ENCODE measurements at places on chromosomes 2 and 18.

GRCh38 chr2:46535360-46535759 is 56.0 kb downstream of the TMEM247 start:
- no peak for DNase-seq

- DNase-seq, result no peak
Measured at GRCh38 chr2:52345676-52346075, 1313.7 kb upstream of the NRXN1 start.

DNA sequence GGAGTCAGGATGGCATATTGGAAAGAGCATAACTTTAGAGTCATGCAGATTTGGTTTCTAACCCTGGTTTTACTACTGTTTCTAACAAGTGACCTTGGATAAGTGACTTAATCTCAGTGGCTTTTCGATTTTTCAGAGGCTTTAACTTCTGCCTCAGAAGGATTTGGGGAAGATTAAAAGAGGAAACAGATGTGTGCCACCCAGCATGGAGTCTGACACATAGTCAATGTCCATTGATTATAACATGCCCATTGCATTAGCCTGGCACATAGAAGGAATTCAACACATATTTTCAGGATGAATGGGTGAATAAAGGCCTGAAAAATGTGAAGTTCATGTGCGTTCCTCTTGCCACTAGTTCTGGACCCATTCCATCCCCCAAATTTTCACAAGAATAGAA is 438.2 kb downstream of the EPHA4 start:
- no peak for DNase-seq

DNA sequence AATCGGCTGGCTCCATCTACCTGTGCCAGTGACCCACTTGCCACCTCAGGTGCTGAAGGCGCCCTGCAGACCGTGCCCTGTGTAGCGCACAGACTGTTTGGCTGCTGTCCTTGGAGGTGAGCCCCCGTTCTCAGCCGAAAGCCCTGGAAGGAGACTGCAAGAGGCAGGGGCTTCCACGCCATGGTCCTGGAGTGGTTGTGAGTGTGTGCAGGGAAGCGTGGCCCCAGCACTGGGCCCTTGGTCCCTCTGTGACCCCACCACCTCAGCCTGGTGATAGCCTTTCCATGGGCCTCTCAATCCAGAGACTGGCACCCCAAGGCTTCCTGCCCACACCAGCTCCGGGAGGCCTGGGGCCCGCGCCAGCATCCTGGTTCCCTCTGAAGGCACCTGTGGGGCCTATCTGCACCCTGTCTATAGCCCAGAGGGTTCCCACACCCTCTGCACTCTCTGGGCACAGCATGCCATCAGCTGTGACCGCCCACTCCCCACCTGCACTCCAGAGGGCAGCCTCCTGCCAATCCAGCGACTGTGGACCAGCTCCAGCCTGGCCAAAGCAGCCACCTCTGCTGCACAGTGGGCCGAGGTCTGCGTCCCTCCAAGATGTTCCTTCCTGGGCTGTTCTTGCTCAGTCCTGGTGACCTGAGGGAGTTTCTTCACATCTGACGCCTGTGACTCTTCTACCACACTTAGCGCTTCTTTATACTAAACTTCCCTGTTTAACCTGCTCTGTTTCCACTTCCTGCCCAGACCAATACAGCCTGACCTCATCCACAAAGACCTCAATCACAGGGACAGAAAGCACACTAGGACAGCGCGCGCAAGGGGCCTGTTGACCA is 109.5 kb downstream of the EIPR1 start:
- no peak for DNase-seq

- DNase-seq, result no peak
Measured at GRCh38 chr2:237538001-237538720, 28.2 kb upstream of the PRLH start.

DNA sequence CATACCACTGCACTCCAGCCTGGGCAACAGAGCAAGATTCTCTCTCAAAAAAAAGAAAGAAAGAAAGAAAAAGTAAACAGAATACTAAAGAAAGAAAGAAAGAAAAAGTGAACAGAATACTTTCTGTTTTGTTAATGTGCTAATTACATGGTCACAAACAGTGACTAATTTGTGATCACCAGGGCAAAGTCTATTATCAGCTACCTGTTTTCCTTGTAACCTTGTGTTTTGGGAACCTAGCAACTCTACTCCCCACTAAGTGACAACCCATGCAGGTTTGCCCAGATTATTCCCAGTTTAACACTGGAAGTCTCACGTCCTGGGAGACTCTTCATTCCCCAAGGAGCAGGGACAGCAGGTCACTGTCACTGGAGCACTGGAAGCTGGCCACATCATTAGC is 16.7 kb upstream of the UGT1A9 start:
- DNase-seq, result no peak

- DNase-seq, result peak; percentile 27
Measured at GRCh38 chr2:218397820-218398436, 1.7 kb upstream of the CTDSP1 start.

All from NCI-H526 (cell line).